LNCaP clone FGC (cell line): ENCODE measurements at places on chromosomes 11 and 22.

DNA sequence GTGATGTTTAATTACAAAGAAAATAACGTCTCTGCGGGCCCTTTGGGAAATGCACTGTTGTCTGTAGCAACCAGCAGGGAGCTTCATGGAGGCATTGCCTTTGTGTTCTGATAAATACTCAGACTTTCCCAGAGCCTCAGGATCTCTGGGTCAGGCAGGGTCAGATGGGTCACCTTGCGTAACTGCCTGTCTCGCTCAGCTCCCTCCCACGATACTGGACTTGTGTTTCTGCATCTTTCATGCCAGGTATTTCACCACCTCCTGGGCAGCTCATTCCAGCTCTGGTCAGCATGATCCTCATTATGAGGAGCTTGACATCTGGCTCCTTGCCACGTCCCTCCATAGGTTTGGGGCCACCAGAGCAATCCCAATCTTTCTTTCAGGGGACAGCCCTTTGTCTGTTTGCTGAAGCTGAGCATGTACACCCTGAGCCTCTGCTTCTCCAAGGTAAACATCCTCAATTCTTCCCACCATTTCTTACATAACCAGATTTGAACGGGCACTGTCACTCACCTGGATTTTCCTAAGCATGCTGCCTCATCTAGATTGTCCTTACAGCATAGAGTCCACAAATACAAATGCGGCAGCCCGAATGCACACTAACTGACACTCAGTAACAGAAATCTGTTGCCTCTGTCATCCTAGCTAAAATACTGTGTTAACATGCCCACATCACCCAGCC lies 162.3 kb downstream of the LARGE1 start:
- no peak for DNase-seq

DNA sequence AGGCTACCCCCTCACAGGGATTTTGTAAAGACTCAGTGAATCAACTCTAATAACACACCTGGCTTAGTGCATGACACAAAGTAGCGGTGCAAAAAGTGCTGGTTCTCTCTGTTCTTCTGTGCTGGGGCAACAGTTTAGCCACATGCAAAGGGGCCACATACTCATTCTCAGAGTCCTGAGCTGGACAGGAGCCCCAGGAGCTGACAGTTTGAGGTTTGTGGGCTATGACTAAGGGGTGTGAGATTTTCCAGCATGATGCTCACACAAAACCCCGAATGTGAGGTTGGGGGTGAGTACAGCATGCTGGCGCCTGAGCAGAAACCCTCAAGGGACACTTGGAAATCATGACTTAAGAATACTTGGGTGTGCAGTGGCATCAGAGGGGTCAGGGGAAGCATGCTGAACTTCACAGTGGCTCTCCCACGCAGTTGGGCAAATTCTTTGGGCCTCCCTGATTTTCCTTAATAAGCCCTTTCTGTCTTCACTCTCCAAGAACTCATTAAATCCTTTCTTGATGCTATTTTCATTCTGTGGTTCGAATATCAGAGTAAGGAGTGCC lies 31.0 kb downstream of the TMPRSS5 start:
- no peak for DNase-seq

DNA sequence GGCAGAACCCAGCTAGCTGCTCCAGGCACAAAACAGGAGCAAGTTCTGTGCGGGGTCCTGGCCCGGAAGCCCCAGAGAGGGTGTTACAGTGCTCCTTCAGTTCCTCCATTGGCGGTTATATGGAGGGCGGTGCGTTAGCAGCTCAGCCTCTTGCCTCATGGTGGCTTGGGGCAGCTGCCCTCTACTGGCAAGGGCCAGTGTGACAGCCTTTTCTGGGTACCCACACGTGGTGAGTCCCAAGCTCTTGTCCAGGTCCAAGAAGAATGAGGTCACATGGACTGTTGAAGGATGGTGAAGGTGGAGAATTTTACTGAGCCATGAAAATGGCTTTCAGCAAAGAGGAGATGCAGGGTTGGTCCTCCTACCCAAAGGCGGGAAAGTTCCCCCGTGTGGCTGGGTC lies 100.5 kb downstream of the WT1 start:
- DNase-seq: no peak

DNA sequence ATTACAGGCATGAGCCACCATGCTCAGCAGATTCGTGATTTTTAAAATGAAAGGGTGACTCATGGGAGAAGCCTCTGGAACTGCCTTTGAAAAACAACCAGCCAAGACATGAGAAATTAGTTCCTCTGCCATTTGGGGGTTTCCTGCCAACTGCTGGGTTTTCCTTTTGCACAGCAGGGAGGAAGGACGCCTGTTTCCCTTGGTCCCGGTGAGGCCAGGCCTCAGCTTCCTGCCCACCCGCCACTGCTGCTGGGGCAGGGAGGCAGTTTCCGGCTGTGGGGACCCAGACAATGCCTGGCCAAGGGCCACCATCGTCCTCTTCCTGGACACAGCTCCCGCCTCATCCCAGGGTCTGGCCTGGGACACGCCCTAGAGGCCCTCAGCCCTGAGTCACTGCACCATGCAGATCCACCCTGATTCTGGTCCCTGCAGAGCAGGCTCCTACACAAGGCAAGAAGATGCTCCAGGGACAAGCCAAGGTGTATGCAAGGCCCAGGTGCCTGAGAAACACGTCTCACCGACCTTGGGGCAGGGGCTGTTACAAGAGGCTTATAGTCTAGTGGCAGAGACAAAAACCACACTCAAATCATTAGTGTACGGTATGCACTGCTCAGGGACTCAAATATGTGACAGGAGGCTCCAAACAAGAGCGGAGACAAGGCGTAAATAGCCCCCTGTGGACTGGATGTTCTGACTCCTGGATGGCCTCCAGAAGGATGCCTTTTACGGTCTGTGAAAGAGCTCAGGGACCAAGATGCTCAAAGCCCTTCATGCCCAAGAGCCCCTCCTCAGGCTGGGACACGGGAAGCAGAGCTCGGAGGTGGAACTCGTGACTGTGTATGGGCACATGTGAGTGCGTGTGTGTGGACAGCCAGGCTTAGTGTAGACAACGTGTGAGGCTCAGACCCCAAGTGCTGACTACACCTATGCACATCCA lies 10.0 kb downstream of the PPM1F start:
- DNase-seq: no peak

GRCh38 chr22:32591620-32592019 lies 117.0 kb downstream of the FBXO7 start:
- no peak for DNase-seq

- no peak for DNase-seq
Observed at GRCh38 chr11:108322666-108323065, 99.8 kb downstream of the ATM start.

DNA sequence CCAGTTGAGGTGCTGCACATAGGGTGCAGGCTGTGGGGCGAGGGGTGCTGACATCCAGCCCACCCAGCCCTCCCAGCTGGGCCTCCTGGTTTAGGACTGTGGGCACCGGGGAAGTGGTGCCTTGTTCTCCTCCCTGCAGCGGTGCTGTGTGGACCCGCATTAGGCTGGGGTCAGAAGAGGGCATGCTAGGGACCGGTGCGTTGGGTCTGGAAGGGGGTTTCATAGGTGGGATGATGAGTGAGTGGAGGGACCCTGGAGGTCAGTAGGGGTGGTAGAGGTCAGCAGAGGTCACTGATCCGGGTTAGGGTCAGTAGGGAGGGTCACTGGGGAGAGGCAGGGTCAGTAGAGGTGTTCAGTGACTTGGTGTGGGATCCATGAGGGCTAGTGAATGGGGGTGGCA lies 6.7 kb upstream of the MYBPC3 start:
- DNase-seq: no peak

DNA sequence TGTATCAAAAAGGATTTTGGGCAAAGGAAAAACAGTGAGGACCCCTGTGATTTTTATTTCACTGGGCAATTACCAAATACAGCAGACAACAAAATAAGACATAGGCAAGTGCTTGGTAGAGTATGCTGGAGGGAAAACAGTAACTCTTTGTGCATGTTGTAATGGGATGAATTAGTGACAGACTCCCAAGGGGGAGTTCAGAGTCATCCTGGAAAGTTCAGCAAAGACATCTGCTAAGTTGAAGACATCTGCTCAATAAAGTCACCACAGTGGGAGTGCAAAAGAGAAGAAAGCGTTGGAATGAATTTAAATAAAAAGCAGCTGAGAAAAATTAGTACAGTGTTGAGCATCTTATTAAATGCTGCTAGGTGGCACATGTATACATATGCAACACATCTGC lies 378.8 kb upstream of the ISX start:
- DNase-seq: no peak

GRCh38 chr11:71171576-71171975 lies 80.8 kb downstream of the SHANK2 start:
- no peak for DNase-seq

GRCh38 chr11:13760115-13760514 lies 91.6 kb downstream of the FAR1 start:
- no peak for DNase-seq

DNA sequence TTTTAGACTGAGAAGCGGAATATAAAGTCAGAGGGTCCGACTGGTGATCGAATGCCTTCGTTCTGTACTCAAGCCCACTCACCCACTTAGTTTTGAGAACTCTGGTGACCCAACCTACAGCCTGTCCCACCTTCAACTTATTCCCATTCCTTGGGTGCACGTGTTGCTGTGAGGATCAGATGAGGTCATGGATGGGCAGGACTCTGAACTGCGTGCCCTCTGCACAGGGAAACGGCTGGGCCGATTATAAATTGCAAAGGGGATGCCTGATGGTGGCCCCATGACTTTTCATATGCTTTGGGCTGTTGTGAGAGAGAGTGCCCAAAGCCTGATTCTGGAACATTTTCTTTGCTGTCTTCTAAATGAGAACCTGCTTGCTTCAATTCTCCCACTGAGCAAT lies 16.0 kb upstream of the EHF start:
- DNase-seq: no peak

DNA sequence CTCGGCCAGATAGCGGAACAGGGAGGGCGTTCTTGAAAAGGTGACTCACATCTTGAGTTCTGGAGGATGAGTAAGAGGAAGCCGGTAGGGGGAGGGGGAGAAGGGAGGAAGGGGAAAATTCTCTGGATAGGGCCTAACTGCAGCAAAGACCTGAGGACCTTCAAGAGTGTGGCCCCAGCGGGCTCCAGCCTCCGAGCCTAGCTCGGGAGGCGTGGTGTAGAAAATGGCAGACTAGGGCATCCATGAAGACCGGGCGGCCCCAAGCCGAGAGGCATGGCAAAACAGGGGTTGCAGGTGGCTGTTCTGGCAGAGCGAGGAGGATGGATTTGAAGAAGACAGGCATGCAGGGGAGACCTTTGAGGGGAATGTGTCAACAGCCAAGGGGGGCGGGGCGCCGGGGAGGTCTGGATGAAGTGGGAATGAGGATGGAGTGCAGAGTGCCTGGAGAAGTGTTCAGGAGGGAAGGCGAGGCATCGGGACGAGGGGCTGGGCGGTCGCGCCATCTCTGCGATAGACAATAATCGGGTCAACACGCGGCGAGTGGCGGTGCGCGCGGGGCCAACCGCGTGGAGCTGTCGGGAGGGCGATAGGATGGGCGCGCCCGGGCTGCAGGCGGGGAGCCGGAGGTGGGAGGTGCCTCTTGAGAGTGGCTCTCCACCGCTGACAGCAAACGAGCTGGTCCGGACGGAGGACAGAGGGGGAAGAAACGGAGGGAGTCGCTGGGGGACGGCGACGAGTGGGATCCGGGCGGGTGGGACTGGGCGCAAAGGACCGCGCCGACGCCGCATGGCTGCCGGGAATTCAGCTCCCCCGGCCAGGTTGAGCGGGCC lies 40.0 kb upstream of the CREB3L1 start:
- no peak for DNase-seq

DNA sequence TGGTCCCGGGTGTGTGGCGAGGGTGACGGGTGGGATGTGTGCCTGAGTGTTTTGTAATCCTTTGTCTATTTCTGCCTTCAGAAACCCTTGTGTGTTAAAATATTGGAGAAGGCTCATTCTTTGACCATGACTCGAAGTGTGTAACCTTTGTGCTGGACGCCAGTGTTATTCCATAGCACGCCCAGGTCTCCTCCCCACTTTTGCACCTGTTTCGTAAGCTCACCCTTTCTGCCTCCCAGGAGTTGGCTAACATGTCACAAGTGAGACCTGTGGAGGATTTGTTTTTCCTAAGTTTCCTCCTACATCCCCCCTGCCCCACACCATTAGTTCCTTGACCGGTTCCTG lies 382 bp downstream of the C11orf54 start:
- peak; percentile 70 for DNase-seq

- DNase-seq: no peak
Observed at GRCh38 chr11:71404209-71404608, 44.0 kb downstream of the DHCR7 start.

DNA sequence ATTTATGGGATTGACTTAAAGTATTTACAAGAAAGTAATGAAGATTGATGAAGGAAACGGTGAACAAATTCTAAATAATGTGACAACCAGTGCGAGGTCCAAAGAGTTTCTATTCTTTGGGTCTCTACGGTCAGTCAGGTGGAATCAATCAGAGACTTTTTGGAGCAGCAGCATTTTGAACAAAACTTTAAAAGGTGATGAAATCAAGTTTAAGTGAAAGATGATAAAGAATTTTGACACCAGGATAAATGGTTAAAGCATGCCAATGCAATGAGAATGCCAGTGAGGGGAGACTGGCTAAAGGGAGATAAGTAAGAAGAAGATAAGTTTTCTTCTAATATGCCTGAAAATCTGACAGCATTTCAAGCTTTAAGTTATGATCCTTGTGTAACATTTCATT lies 67.9 kb downstream of the DCUN1D5 start:
- no peak for DNase-seq

DNA sequence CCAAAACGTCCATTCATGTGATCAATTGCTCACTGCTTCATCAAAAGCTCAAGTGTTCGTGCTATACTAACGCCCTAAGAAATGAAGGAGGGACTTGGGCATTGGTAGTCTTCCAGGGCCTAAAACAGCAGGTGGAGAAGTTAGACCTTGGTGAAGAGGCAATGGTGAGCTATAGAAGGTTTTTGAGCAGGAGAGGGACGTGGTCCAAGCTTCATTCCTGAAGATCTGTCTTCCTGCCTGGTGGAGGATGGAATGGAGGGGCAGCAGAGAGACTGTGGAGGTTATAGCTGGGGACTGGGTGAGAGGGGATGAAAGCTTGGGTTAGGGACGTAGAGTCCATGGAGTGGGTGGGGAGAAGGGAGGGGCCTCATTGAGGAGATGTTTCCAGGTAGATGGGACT lies 97.7 kb downstream of the TP53I11 start:
- DNase-seq: no peak

- no peak for DNase-seq
Observed at GRCh38 chr11:62547691-62548281, 1.2 kb upstream of the AHNAK start.

GRCh38 chr11:70597006-70597555 lies 198.8 kb downstream of the CTTN start:
- DNase-seq: no peak

DNA sequence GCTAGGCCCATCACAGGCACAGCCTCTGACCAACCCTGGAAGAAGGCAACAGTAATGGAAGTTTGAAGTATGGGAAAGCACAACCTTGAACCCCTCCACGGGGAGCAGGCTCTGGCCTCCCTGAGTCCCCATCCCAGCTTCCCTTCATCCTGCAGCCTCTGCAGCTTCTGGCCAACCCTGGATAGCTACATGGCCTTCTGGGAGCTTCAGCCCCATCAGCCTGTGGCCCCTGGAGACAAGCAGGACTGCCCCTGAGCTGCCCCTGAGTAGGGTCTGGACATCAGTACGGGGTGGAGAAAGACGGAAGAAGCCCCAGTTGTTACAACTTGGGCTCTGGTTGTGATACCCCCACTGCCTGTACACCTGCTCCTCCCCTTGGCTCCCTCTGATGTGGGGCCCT lies 113.8 kb upstream of the CD82 start:
- no peak for DNase-seq
